Fibroblast of skin of scalp (primary cell): ENCODE measurements at places on chromosomes 3 and 15.

DNA sequence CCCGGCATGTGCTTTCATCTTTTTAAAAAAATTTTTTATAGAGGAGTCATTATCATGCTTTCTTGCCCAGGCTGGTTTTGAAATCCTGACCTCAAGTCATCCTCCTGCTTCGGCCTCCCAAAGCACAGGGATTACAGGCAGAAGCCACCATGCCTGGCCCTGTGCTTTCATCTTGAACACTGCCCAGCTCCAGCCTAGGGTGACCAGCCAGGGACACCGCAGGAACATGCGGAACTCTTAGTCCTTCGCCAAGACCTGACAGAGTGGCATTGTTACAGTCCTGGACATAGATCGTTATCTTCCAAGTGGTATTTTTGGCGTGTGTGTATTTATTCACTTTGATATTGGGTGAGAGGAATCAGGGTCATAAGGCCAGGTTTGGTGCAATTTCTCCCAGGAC lies 7.9 kb upstream of the FURIN start:
- DNase-seq = no peak

DNA sequence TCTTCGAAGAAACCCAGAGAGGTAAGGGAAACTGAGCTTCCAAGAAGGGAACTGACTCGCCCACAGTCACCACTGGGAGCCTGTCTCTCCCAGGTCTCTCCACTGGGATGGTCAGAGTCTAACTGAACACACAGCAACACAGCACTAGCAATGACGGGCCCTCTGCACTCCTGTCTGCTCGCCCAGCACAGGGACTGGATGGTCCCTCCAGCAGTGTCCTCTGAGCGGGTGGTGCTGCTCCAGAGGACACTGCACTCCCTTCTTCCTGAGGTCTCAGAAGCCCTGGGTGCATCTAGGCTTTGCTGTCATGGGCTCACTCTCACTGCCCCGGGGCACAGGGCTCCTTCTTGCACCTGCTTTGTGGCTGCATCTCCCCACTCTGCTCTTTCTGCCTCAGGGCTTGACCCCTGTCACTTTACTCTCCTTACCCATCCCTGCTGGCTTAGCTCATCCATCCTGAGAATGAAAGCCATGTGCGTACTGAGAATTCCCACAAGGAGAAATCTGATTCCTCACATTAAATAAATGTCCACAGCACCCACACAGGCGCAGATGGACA lies 356.6 kb downstream of the GABRG3 start:
- DNase-seq = no peak

GRCh38 chr3:9779721-9780457 lies 10.1 kb upstream of the CAMK1 start:
- no peak for DNase-seq

GRCh38 chr15:90620379-90621067 lies 90.8 kb downstream of the CRTC3 start:
- DNase-seq = no peak

- no peak for DNase-seq
Measured at GRCh38 chr3:11606865-11607440, 36.8 kb downstream of the VGLL4 start.
